ENCODE measurements at places on chromosomes 16 and 17.

GRCh38 chr17:49583889-49584288 is 8.2 kb downstream of the NXPH3 start:
- DNase-seq: no peak

- DNase-seq: no peak
Observed at GRCh38 chr17:79276821-79277220, 202.2 kb downstream of the ENGASE start.

GRCh38 chr16:51898872-51899271 is 648.1 kb downstream of the TOX3 start:
- no peak for DNase-seq

GRCh38 chr17:81976332-81977210 is 858 bp upstream of the ASPSCR1 start:
- no peak for DNase-seq

DNA sequence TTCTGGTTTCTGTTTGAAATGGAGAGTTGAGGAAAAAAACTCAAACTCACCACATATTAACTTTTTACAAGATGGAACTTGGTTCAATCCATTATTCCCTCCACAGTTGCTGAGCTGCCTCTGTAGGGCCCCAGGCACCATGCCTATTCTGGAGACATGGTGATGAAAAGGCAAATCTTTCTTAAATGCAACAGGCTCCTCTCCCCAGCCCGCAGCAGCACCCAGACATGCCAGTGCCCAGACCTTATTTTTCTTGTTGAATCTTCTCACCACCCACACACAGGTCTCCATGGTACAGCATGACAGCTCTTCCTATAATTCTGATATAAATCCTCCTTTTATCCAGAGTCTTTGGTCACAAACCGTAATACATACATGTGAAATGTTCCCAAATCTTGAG is 7.6 kb downstream of the CYTH1 start:
- DNase-seq: no peak

DNA sequence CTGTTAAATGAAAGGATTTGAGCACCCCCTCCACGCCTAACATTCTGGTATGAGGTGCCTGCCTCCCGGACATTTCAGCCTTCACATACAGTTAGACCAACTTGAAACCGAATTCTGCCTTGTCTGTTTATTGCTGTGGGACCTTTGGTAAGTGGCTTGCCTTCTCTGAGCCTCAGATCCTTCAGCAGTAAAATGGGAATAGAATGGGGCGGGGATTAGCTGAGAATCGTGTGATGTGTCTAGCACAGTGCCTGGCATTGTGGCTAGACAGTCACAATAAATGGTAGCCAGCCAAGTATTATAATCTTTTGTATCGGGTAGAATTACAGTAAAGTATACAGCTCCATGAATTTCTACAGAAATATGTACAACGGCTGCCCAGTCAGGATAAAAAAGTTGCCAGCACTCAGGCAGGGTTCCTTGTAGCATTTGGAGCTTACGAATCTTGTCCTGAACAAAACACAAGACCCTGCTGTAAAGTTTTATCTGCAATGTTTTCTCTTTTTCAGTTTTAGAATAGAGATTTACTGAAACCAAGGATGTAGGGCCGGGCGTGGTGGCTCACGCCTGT is 786 bp downstream of the TMC7 start:
- DNase-seq: no peak

DNA sequence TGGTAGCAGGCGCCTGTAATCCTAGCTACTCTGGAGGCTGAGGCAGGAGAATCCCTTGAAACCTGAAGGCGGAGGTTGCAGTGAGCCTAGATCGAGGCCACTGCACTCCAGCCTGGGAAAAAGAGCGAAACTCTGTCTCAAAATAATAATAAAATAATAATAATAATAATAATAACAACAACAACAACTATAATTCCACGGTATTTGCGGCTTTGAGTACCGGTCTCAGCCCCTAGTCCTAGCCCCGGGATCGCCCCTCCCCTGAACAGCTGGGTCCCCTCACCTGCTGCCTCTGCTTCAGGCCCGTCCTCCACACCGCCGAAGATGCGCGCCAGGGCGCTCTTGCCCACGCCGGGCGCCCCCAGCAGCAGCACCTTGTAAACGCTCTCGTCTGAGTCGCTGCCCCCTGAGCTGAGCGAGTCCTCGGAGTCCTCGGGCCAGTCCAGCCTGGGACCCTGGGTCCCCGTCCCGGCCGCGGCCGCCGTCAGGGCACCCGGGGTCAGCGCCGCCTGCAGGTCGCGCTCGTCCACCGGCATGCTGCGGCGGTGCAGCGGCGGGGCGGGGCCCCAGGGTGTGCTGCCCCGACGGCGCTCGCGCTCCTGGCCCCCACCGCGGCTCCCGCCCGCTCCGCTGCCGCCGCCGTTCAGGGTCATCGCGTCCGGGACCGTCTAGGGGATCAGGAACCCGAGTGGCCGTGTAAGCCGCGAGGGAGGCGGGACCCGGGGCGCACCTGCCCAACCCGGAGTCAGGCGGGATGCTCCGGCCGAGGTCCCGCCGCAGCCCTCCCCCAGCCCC is 611 bp downstream of the RRAD start:
- DNase-seq: no peak

DNA sequence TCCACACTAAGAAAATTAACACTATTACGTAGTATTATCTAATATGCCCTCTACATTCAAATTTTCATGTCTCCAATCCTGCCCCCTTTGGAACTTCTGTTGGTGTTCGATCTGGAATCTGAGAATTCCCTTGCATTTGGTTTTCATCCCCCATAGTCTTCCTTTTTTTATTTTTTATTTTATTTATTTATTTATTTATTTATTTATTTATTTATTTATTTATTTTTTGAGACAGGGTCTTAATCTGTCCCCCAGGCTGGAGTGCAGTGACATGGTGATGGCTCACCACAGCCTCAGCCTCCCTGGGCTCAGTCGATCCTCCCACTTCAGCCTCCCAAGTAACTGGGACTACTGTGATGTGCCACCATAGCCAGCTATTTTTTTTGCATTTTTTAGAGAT is 589.3 kb downstream of the MAF start:
- DNase-seq: no peak

- no peak for DNase-seq
Observed at GRCh38 chr16:21603928-21604327, 4.6 kb downstream of the METTL9 start.

- DNase-seq: peak; percentile 42
Observed at GRCh38 chr17:63848834-63849689, 6.6 kb upstream of the SMARCD2 start.

GRCh38 chr16:20225228-20225733 is 102.0 kb downstream of the GP2 start:
- DNase-seq: no peak

- no peak for DNase-seq
Observed at GRCh38 chr17:74870512-74870911, 2.3 kb downstream of the FDXR start.

DNA sequence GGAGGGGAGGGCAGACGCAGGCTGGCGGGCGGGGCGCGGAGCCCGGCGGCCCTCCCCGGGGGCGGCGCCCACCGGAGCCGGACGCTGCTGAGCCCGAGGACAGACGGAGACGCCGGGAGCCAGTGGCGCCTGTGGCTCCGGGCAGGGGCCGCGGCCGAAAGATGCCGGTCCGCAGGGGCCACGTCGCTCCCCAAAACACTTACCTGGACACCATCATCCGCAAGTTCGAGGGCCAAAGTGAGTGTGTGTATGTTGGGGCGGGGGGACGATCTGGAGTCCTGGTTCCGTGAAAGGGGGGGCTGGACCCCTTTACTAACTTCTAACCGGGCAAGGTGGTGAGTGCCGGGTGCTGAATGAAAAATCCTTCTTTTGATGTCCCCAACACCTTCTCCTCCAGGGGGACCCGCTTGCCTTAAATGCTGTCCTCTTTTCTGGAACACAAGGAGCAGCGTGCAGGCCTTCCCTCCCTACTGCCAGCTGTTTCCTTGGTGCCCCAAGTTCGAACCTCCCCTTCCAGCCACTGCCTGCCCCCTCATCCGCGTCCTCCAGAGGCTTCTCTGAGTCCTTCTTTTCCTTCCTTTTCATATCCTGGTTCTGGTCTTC is at the start of gene KCNH6:
Gene KCNH6, plus strand, starts transcription at position 106 of the 603 bp plus-strand sequence. Its CDS starts 56 bp downstream, at position 162.
- no peak for DNase-seq

DNA sequence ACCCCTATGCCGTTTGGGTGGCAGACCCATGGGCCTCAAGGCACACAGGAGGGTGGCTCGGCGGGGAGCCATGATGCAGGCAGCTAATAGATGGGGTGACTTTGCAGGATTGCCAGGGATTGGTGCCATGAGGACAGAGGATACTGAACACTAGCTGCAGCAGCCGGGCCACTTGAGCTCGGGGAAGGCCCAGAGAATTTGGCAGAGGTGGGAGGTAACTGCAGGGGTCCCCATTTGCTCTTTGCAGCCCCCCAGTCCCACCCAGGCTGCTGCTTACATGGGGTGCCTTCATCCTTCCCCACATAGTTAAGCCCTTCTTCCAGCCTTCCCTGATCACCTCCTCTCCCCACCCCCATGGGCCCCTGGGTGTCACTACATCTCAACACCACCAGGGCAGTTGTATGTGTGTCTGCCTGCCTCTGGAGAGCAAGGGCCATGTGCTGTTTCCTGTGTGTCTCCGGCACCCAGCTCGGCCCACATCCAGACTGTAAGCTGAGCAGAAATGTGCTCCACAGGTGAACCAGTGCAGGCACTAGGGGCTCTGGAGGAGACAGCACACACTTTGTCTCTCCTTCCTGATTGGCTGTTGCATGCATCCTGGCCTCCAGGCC is 52.0 kb downstream of the SREBF1 start:
- no peak for DNase-seq

- peak; percentile 57 for DNase-seq
Observed at GRCh38 chr17:44794851-44795413, 35.2 kb downstream of the GJC1 start.

DNA sequence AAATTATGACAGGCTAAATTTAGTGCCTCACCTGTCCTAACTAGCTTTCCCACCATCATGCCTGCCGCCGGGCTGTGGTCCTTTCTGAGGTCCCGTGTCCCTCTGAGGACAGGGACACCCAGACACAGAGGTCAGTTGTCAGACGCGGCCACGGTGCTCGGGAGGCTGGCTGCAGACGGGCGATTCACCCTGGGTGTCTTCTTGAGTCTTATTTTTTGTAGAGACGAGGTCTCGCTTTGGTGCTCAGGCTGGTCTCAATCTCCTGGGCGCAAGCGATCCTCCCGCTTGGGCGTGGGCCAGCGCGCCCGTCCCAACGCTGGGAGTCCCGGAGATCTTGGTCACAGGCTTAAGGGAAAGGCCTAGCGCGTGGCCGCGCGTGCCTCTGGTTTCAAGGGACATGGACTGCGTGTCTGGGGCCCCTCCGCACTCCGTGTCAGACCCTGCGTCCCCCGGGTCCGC is 797 bp upstream of the RAB11FIP3 start:
- no peak for DNase-seq

- DNase-seq: no peak
Observed at GRCh38 chr17:35242805-35243560, at the start of gene SLFN5. Gene SLFN5 (plus strand): TSS chr17:35243072. CDS start chr17:35258691, 15,619 bp downstream.

DNA sequence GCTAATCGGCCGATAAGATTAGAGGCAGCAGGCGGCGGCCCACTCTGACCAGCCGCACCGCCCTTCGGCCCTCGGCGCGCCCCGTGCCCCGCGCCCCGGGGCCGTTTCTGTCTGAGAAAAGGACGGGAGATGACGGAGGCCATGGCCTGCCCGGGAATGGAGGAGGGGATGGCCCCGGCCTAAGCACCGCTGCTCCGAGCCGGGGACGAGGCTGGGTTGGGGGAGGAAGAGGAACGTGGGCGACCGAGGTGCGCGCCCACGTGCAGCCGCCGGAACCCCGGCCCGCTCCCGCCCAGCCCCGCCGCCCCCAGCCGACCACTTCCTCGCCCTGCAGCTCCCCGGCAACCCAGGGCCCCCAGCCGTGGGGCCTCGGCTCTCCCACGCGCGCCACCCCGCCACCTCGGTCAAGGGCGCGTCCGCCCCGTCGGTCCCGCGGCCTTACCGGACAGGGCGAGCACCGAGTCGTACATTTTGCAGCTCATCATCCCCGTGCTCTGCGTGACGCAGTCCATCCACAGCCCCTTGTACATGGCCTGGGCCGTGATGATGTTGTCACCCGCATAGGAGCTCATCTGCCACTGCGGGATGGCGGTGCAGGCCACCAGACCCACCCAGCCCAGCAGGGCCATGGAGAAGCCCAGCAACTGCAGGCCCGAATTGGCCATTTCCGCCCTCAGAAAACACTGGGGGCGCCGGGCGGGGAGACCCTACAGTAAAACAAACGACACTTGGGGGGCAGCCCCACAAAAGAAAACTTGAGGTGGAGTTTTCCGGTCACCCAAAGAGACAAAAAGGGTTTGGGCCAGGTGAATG is 693 bp downstream of the CLDN7 start:
- DNase-seq: no peak

GRCh38 chr16:54630284-54630967 is 300.2 kb upstream of the IRX5 start:
- no peak for DNase-seq

GRCh38 chr17:28689011-28689410 is 22.7 kb downstream of the PROCA1 start:
- DNase-seq: no peak

GRCh38 chr16:68416057-68417046 is 32.0 kb downstream of the SMPD3 start:
- DNase-seq: no peak

DNA sequence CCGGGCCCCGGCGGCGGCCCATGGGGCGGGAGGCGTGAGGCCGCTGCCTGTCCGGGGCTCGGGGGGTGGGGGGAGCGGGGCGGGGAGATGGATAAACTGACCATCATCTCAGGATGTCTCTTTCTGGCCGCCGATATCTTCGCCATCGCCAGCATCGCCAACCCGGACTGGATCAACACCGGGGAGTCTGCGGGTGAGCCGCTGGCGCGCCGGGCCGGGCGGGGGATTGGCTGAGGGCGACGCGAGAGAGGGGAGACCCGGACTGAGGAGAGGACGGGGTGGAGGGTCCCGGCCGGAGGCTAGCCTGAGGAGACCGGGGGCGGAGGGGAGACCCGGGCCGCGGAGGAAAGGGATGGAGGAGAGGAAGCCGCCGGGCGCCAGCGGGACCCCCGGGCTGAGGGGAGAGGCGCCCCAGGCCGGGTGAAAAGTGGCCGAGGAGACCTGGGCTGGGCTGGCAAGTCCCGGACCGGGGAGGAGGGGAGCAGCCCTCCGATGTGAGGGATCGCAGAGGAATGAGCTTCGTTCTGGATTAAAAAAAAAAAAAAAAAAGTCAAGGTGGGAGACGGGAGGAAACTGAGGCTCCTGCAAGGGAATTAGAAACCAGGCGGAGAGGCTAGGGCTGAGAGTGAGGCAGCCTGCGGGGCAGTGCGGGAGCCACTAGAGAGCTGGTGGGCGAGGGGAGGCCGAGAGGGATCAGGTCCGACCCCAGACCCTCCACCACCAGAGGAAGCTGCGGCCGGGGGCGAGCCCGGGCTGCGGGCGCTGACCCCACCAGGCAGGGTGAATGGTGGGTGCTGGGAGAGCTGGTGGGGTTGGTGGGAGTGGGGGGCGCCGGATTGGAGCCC is 526 bp downstream of the MOSMO start:
- DNase-seq: no peak

Data from SIG-M5 (cell line).